ENCODE measurements at places on chromosomes 1 and 21.

DNA sequence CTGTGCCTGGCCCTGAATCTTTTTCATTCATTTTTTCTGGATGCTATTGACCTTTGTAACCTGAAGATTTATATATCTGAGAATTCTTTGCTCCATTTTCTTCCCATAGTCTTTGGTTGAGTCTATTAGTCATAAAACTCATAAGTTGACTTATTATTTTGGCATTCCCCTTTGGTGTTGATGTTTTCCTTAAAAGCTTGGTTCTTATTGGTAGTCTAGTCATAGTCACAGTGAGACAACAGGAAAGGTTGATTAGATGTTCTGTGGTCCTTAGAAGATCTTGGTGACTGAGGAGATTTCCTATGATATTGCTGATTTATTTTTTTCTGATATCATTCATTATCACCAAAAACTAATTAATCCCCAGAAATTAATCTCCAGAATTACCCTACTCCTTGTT, 86.2 kb downstream of the PTPRC start:
- DNase-seq = no peak

GRCh38 chr21:28781602-28782276, 210.9 kb downstream of the LTN1 start:
- DNase-seq = no peak

DNA sequence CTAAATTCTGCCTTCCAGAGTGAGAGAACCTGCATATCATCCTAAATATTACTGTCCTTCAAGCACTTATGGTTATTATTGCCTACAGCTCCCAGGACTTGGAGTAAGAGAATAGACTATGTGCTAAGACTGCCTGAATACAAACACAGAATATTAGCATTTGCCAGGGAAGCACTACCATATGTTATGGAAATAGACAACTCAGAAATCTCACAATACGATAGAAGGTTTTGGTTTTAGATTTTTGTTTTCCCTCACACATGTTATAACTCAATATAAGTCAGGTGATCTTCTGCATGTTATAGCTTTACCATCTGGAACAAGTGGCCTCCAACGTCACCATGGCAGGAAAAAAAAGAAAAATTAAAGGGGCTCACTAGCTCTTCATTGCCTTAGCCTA, 413.9 kb downstream of the LRRIQ3 start:
- DNase-seq = no peak

DNA sequence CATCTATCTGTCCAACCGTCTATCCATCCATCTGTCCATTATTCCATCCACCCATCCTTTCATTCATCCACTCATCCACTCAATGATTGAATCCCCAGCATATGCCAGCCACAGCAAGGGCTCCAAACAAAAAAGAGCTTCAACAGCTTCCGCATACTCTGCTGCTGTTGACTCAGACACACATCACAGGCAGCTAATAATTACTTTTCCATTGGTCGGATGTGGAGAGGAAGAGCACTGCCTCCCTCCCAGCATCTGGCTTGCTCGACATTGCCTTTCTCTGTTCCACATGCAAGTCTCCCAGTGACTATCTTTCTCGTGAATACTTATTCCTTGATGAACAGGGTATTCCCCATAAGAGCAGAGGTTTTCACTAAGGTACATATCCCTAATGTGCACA, 176.5 kb downstream of the HIVEP3 start:
- no peak for DNase-seq

GRCh38 chr1:55064071-55064581, 24.8 kb downstream of the PCSK9 start:
- no peak for DNase-seq

DNA sequence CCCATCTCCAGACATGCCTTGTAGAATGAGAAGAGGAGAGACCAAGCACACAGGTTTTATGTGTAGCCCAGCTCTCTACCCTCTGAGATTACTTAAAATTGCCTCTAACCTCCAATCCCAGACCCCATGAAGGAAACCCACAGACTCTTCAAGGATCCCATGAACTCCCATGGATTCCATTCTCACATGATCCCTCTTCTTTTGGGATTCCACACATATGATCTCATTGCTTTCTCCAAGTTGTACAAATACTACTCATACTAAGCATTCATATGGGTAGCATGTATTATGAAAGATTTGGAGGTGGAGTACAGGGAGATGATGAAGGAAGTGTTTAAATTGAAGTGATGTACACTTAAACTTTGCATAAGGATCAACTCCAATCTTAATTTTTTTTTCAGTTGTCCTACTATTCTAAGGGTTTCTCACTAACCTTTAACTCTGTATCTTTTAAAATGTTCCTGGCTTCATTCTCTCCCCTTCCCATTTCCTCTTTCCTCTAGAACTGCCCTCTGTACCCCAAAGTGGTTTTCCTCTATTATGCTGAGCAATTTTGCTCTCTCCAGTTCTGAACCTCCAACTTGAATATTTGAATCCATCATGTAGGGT, 41.6 kb downstream of the MFSD2A start:
- no peak for DNase-seq
